ENCODE measurements at places on chromosomes 3 and 15. TPM values are rescaled to one million over a fixed set of nuclear protein-coding genes. Genes with fewer than 3 reads are reported as not detected.

The LRRK1 gene
- total RNA-seq, result 0.48 TPM

The SLC28A2 gene
- total RNA-seq, result not detected

The C3orf85 gene
- not detected for total RNA-seq

The DZIP1L gene
- not detected for total RNA-seq

The SPINT1 gene
- 6.6 TPM for total RNA-seq

The FBXW12 gene
- total RNA-seq, result not detected

The SIDT1 gene
- total RNA-seq, result 50.6 TPM

The MAGI1 gene
- total RNA-seq, result not detected

The TOPAZ1 gene
- total RNA-seq, result not detected

The LTK gene
- 1.9 TPM for total RNA-seq

The PCYT1A gene
- 64.2 TPM for total RNA-seq

The XCR1 gene
- total RNA-seq, result not detected

The PXYLP1 gene
- total RNA-seq, result 15.8 TPM

The MESP2 gene
- total RNA-seq, result not detected

The GALNT15 gene
- total RNA-seq, result not detected

The ISY1 gene
- total RNA-seq, result 52.1 TPM

The SLTM gene
- 130 TPM for total RNA-seq

The DUOX2 gene
- not detected for total RNA-seq

The MRPS11 gene
- total RNA-seq, result 55.7 TPM

The CLDN16 gene
- not detected for total RNA-seq

The CPNE4 gene
- total RNA-seq, result not detected

The TM4SF4 gene
- total RNA-seq, result not detected

The MUSTN1 gene
- 1.9 TPM for total RNA-seq

The PPM1M gene
- total RNA-seq, result 101 TPM

The ALPK3 gene
- 0.17 TPM for total RNA-seq

The ZDHHC19 gene
- not detected for total RNA-seq

The GOLGA6D gene
- not detected for total RNA-seq

The SH3GL3 gene
- not detected for total RNA-seq

The ASB14 gene
- total RNA-seq, result not detected

The NEO1 gene
- 3.4 TPM for total RNA-seq
